Stimulated activated CD8-positive, alpha-beta memory T cell treated with anti-CD3 and anti-CD28 coated beads, Interleukin-7, amount 100 ng/mL, for 1 hour (primary cell): ENCODE measurements at places on chromosomes 2 and 18.

DNA sequence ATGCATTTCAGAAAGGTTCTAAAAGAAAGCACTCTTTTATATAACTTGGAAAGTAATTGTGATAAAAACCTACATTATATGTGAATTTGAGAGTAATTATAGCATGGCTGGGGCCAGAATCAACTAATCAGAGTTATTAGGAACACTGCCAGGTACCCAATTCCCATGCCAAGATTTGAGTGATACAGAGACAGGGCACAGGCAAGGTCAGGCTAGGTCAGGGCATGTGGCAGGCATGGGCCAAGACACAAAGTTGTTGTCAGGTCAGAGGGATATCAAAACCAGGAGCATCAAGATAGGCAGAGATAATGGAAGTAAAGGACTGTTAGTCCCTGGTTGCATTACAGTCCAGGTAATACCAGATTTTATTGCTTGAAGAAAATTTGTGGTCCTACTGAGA lies 87.4 kb downstream of the MYO3B start:
- no peak for DNase-seq

GRCh38 chr2:76977846-76978727 lies 544.1 kb downstream of the LRRTM4 start:
- DNase-seq = no peak

- DNase-seq = no peak
These were observed 718.7 kb upstream of the SLC8A1 start for GRCh38 chr2:41170589-41170988.

GRCh38 chr18:2805970-2806943 lies 40.5 kb upstream of the EMILIN2 start:
- DNase-seq = no peak

DNA sequence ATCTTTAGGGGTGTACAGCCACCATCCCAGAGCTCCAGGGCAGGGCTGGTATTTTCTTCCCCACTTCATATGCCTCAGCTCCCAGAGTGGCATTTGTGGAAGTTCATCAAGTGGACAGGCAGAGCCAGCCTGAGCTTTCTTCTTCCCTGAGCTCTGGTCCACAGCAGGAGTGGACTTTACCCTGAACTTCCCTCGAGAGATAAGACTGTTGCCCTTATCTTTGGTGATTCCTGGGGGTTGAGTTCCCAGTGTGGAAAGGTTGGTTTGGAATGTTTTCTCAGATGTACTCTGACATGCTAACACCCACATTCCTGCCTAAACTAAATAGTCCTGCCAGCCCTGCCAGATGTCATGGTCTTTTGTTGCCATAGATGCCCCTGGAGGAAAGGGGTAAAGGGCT lies 62.0 kb upstream of the LGALSL start:
- no peak for DNase-seq

- no peak for DNase-seq
These were observed 107.9 kb downstream of the B3GNT2 start for GRCh38 chr2:62303788-62304187.

- no peak for DNase-seq
These were observed 110.2 kb upstream of the THOC1 start for GRCh38 chr18:378079-378478.

DNA sequence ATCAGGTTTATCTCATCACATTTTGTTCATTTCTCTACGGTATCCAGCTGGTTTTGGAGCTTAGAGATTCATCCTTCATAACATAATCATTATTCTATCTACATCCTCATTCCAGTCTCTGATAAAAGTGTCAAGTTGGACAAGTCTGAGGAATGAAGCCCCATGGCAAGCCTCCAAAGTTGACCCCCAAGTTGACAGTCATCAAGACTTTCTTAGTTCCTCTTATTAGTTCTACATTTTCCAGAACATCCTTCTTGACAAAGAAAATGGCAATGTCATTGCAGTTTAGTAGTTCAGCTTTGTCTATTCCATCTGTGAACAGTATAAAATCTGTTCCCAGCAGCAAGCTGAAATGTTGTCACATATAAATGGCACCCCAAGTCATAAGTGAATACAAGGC lies 4.5 kb upstream of the TMSB10 start:
- no peak for DNase-seq

- DNase-seq = no peak
These were observed 97.7 kb downstream of the XRCC5 start for GRCh38 chr2:216206821-216207220.

- DNase-seq = no peak
These were observed 119.1 kb upstream of the PELI1 start for GRCh38 chr2:64263315-64263714.

DNA sequence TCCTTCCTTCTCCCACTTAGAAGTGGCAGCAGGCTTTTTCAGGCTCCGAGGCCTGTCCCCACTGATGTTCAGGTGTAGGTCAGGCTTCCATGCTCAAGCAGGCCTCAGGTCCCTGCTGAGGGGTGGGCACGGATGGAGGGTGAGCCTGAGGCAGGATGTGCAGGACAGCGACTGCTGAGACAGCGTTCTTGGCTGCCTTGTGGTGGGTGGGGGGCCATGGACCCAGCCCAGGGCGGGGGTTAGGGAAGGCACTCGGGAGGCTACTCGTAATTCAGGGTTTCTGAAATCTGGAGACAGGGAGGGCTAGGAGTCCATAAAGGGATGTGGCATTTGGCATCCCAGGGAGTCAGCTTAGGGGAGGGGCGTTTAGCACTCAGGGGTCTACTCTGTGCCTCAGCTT lies 30.3 kb downstream of the COLEC11 start:
- no peak for DNase-seq

DNA sequence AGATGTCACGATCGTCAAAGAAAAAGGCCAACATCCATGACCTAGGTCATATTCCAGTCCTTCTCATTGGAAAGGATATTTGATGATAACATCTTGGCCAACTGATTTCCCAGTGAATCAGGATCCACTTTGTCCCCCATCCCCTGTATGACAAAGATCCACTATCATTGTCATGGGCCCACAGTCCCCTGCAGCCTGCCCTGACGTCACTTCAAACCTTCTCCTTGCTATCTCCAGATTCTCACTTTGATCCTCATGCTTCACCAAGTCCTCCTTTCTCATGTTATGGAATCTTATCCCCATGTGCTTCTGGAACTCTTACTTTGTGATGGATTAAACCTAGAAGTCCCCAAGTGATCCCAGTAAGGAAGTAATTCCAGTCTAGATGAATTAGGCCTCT lies 25.7 kb downstream of the GALNT14 start:
- no peak for DNase-seq

GRCh38 chr2:108918941-108919341 lies 70.1 kb downstream of the EDAR start:
- no peak for DNase-seq

GRCh38 chr2:75570948-75571729 lies 10.4 kb upstream of the EVA1A start:
- DNase-seq = no peak

- DNase-seq = no peak
These were observed 132.0 kb upstream of the MYCN start for GRCh38 chr2:15808204-15808910.

DNA sequence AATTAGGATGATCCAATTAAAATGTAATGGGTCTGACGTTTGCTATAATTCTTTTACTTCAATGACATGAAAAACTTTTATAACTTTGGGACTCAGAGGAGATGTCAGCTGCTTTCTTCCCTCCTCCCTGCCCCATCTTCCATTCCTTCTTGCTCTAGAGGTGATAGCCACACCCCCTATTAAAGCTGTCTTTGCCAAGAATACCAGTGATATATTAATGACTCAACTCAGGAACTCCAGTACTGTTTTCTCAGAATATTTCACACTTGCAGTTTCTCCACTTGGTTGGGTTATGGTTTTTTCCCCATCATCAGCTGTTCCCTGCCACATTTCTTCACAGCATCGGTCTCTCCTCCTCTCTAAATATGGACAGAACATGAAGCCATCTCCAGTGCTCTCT lies 184.0 kb downstream of the KCNE4 start:
- no peak for DNase-seq

DNA sequence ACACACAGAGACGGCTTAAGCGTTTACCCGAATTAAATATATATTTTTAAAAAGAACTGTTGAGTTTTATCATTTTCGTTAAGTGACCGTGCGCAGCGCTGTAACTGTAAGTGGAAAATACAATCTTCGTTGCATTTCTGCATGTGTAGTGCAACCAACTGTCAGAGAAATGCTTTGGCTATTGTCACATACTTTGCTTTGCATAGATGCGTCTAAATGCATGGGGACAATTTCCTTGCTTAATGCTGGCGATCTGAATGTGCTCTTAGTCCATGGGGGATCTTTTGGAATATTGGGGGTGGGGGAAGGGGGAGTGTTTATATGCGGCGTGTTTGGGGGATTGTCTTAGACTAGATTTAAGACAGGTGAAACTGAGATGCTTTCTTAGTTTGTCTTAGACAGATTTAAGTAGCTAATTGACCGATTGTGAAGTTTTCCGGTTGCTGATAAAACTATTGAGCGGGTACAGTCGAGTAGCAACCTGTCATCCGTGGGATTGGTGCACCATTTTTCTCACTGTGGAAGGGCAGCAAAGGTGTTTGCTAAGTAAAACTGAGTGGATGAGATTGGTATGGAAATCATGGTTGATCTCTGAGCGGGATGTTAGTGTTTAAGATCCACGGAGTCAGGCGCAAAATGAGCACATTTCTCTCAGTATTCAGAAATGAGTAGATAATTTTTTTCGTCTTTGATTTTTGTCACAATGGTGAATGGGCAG lies 476 bp downstream of the VSNL1 start:
- no peak for DNase-seq

DNA sequence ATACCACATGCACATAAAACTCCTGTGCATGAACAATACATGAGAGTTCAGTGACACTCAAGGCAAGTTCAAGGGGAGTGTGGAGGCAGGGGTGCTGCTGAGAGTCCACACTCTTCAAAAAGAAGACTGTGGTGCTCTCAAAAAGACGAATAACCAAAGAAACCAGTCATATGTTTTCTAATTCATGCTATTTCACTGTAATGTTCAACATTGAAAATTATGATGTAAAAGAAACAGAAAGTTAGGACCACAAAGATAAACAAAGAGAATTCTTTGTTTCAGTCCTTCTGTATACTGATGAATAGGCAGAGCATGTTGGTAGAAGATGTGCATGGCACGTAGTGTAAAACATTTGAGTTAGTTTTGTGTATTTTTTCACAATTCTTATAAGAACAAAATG lies 864.2 kb upstream of the LRATD1 start:
- DNase-seq = no peak

- DNase-seq = no peak
These were observed 103.0 kb upstream of the SOX11 start for GRCh38 chr2:5589183-5589582.

GRCh38 chr18:57837917-57838548 lies 34.9 kb upstream of the ATP8B1 start:
- DNase-seq = no peak

GRCh38 chr18:69123421-69123820 lies 277.3 kb upstream of the DOK6 start:
- DNase-seq = no peak

GRCh38 chr2:105576440-105577241 lies 168.1 kb upstream of the NCK2 start:
- no peak for DNase-seq

DNA sequence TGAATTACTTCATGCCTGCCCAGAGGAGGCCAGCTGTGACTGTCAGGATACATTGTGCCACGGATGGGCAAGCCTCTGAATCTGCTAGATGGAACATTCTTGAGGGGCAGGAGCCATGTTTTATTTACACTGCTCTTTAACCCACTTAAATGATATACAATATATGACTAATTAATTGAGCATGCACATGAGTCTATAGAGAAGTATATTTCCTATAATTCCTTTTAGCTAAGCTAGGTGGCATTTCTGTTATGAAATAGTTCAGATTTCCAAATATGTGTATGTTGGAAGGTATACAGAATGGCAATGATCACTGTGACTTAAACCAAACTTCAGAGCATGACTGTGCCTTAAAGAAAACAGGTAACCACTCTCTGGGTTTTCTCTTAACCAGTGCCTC lies 131.7 kb downstream of the RAB3GAP1 start:
- no peak for DNase-seq
